ENCODE measurements at places on chromosomes 5 and 9.

DNA sequence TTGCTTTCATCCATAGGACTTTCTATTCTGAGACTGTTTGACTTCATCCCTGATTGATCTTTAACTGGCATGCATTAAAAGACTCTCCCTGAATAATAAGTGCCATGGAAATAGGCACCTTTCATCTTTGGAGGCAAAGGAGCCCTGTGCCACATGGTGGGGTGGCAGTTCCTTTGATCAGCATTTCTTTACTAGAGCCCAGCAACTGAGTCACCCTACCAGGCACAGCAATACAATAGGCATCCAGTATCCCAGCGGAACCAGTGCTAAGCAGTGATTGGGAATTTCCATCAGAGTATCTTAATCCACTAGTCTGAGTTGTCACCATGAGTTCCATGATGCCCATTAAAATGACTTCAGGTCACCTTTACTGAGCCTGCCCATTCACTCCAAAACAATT, 476.1 kb upstream of the MPDZ start:
- no peak for DNase-seq

GRCh38 chr9:84711936-84712335, 42.4 kb downstream of the NTRK2 start:
- no peak for DNase-seq

DNA sequence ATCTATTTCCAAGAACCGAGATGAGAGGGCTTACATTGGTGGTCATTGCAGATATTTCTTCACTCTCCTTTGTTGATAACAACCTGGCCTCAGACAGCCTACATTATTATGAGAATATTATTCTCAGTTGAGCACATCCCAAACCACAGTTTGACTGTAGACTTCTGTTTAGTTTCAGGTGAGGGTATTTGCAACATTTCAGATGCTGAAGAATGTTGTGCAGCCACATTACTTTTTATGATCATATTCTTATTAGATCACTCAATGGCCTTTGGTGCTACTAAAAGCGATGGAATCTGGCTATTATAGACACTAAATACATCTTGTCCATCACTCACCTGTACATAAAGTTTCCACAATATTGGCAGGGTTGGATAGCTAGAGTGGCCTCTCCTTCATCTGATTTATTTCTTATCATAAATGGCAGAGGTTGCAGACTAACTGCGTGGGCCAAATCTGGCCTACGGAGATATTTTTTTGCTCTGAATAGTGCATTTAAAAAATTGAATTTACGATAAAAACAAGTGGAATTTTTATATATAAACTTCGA, 26.2 kb upstream of the RICTOR start:
- DNase-seq, result no peak

DNA sequence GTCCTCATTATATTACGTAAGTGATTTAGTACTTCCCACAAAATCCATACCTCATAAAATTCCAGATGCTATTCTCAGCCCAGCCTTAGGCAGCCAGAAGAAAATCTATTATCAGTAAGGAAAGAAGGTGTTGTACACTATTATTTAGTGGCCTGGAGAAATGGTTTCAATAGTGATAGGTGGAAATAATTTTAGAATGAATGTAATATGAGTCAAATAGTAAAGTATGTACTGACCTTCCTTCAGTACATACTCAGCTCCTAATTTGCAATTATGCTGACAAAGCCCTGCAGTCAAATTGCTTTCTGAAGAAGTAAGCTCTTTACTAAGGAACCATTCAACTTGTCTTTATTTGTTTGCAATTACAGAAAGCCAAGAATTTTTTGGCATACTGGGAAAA, 409.2 kb downstream of the HTR1A start:
- no peak for DNase-seq

GRCh38 chr9:86541014-86541570, 186.9 kb upstream of the TUT7 start:
- no peak for DNase-seq

GRCh38 chr5:60701321-60701968, 1.5 kb upstream of the DEPDC1B start:
- DNase-seq, result no peak

- DNase-seq, result no peak
These were observed 194.6 kb downstream of the OLFM1 start for GRCh38 chr9:135281791-135282737.

- DNase-seq, result no peak
These were observed 50.0 kb upstream of the PPARGC1B start for GRCh38 chr5:149679876-149680809.

GRCh38 chr9:91483189-91483691, 59.6 kb upstream of the NFIL3 start:
- DNase-seq, result no peak

DNA sequence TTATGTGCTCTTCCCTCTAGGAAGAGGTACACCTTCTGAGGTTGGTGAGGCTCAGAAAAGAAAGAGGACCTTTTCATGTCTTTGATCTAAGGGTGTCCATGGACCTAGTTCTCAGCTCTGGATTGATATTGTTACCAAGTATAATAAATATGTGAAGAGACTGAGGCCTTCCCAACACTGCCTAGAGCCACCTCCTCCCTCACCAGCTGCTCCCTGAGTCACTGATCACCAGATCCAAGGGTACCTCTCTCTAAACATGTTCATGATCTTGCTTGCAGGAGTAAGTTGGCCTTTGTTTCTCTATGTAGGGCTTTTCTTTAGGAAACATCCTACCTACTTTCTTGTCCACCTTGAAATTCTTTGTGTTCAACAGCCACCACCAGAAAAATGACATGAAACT, 218.8 kb upstream of the ADRA1B start:
- no peak for DNase-seq

DNA sequence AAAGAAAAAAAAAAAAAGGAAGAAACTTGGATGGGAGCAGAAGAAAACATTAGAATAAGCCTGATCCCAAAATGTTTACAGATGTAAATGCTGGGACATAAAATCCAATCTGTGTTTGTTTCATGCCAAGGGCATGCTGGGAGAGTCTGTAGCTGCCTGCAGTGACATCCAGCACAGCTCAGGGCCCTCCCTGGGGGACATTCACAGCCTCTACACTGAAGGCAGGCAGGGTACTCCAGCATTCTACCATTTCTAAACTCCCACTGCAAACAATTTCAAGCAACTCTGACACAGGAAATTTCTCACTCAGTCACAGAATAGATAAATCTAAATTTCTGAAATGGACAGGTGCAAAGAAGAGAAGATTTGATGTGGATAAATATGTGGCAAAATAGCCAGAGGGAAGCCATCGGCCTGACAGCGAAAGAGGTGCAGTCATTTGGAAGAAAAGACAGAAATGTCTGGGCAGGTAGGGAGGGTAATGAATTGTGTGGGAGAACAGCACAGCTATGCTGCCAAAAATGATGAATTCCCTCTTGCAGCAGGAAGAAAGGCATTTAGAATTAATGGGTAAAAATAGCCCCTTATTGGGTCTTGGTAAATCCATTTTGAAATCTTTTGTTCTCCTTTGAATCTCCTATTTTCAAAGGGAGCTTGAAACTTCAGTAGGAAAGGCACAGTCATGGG, 199.4 kb downstream of the MED10 start:
- no peak for DNase-seq

- DNase-seq, result no peak
These were observed 18.1 kb upstream of the CLK4 start for GRCh38 chr5:178644826-178645545.

GRCh38 chr9:134539586-134540194, 101.9 kb upstream of the COL5A1 start:
- DNase-seq, result no peak

- DNase-seq, result no peak
These were observed 8.6 kb downstream of the GCNT4 start for GRCh38 chr5:75043633-75044264.

DNA sequence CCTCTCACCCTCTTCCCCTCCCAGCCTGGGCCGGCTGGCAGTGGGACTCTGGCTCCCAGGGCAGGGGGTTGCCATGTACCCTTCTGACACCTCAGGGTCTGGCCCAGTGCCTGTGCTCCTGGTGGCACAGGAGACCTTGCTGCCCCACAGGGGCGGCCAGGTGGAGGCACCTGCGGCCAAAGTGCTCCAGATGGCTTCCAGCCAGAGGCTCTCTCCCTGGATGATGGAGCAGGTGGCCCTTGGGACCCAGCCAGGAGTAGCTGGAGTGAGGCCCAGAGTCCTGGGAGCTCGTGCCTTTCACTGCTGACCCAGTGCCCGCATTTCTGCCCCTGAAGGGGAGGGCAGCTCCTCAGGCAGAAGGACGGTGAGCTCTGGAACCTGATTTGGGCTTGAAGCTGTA, 87.3 kb downstream of the NTNG2 start:
- DNase-seq, result no peak

DNA sequence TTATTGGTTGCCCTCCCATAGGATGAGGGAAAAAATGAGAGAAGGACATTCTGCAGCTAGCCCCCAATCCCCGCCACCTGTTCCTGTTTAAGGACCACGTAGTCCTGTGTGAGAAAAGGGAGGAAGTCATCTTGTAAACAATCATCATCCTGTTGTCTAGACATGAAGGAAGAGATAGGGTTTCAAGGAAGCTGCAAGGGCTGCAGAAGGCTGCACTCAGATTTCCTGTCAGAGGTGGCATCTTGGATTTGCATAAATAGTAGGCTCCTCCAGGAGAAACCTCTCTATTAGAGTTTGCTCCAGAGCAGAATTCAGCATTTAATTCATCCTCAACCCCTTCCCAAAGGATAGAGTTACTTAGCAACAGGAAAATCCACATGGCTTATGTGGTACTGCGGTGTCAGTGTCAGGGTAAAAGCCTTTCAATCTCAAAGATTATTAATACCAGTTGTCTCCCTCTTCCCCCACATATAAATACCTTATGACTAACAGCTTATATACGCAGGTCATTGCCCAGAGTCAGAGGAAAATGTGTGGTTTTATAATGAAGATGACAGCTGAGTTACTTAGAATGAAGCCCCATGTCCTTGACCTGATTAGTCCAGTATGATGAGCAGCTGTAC, 4.6 kb upstream of the DNAJC18 start:
- DNase-seq, result no peak

DNA sequence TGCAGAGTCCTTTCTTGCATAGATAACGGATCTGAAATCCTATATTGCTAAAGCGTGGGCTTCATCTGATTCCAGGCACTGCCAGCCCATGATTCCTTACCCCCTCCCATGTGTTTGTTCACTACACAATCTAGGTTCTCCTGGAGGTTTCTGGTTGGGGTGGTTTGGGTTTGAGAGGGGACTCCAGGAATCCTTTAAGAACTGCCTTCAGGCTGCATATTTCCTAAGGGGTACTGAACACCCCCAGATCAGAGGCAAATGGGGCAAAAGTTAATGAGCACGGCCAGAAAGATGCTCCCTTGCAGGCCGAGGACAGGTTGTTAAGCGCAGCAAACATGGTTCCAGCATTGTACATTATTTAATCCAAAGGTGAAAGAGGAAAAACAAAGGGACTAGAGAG, 9.9 kb downstream of the NR2F1 start:
- no peak for DNase-seq

DNA sequence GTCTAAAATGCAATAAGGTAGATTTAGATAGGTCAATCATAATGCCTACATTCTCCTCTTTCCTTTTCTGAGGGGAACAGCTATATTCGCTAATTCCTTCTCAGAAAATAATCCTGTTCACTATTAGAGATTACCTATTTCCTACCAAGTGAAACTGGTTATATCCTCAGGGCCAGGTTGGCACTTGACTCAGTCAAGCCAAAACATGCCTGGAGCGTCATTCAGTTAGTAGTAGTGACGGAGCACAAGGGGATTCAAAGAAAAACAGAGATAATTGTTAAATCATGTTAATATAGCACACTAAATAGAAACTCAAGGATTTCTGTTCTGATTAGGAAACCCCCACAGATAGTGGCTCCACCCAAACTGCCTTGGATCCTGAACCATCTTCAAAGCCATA, 515.4 kb upstream of the PTPRD start:
- DNase-seq, result no peak

DNA sequence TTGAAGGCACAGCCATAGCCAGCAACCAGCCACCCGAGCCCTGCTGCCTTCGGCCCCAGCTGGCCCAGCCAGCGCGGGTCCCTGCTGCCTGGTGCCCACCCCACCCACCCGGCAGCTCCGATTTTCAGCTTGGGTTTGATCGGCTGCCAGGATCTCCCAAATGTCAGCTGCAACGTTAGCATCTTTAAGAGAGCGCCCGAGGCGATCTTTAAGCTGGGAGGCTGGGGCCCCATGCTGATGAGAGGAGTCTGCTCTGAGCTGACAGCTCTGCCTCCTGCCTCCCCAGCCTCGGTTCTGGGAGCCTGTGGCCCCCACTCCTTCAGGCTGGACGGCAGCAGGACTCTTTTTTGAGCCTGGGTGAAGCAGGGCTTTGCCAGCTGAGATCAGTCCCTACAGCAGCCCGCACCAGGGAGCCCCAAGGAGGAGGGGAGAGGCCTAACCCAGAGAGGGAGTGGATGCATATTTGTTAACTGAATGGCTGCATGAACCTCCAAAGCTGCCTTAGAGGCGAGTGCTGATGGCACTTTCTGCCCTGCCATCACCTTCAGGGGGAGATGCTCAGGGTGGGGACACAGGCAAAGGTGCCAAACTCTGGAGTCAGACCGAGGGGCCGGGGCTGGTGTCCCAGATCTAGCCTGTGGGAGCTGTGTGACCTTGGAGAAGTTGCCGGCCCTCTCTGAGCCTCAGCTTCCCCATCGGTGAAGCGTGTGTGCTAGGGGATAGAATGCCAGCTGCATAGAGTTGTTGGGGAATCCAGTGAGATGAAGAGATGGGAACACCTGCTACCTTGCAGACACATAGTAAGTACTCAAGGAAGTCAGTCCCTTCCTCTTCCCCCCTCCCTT, 165.5 kb downstream of the C9orf50 start:
- DNase-seq, result no peak

GRCh38 chr9:78470216-78470615, 173.3 kb downstream of the PSAT1 start:
- DNase-seq, result no peak

DNA sequence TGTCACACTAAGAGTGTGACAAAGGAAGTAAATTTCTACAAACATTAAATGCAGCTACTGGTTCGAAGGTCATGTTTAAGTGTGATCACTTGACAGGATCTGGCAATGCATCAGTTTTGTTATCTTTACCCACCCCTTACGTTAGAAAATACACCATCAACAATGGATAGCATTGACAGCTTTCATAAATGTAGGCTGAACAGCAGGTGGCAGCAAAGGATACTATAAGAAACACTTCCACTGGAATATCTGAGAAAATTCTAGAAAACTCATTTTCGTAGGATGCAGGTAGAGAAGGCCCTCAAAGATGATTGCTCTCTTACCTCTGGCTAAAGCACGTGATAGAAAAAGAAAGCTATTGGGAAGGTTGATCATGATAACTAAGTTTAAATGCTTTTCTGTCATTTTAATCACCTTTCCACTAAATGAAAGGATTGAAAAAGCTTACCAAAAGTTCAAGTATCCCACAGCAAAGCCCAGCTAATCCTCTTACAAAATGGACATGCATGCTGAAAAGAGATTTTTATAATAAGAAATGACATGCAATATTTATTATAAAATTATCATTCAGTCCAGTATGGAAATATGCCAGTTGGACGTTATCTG, 292.5 kb downstream of the PARP8 start:
- no peak for DNase-seq

- no peak for DNase-seq
These were observed 118.1 kb downstream of the PRDM6 start for GRCh38 chr5:123207081-123207537.
